Activated CD4-positive, CD25-positive, alpha-beta regulatory T cell (primary cell): ENCODE measurements at places on chromosomes 5 and 9.
A peak's percentile ranks its signal among the peaks of the same experiment; 100 is the strongest.

DNA sequence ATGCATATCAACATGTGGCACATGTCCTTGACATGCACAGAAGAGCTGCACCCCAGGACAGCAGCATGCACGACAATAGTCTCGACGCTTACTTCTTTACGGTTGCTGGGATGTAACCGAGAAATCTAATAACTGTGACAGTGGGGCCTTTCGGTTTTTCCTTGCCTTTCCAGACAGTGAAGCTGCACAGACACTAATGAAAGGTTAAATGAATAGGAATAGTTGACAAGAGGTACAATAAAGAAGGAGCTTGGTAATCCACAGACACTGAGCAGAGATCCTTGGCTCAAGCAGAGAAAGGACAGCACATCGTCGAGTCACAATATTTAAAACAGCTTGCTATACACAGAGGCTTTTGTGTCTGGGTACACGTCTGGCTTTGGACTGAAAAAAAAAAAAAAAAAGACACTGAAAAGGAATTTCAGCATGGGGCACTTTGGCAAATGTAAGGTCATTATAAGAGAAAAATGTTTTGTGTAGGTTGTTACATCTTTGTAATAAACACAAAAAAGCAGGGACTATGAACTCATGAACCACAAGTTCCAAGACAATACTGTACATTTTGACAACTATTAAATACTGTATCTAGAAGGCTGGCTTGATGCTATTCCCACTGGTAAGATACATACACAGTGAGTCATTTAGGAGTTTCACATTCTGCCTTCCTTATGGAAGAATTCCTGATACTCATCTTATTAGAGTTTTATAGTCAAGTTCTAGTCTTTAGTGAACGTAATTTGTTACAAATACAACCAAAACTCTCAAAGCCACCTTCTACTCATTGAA is 5.6 kb downstream of the BNC2 start:
- DNase-seq = no peak

GRCh38 chr5:174876-175465 is 16.3 kb upstream of the LRRC14B start:
- no peak for DNase-seq

DNA sequence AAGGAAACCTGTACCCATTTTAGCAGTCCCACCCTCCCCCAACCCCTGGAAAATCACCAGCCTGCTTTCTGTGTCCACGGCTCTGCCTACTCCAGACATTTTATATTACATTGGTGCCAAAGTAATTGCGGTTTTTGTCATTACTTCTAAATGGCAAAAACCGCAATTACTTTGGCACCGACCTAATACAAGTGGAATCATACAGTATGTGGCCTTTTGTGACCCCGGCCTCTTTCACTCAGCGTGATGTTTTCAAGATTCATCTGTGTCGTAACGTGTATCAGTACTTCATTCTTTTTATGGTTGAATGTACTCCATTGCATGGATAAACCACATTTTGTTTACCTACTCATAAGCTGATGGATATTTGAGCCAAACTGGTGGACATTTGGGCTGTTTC is 9.7 kb upstream of the ORM1 start:
- no peak for DNase-seq

DNA sequence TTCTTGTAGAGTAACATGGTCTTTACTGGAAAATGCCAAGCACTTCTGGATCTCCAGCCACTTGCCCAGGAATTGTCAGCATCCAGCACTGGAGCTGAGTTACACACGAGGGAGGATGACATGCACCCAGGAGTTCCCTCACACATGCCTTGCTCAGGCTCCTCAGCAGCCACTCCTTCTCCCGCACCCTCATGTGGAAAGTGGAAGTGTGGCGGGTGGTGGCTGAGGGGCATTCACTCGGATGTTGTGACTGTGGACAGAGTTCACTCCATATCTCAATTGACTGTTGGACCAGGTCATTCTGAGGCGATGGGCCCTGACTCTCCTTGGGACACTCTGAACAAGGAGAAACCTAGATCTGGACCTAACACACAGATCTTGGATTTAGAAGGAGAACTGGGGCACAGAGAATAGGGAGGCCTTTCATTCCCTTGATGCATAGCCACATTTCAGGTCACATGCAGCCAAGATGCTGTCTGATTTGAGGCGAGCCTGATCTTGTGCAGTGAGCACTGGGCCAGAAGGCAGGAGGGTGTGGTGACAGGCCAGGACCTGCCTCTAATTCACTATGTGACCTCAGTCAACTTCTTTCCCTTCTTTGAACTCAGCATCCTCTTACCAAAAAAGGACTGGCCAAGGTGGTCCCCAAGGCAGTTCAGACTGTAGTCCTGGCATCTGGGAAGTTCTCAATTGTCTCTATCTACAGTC is 62.1 kb downstream of the CYSTM1 start:
- no peak for DNase-seq

DNA sequence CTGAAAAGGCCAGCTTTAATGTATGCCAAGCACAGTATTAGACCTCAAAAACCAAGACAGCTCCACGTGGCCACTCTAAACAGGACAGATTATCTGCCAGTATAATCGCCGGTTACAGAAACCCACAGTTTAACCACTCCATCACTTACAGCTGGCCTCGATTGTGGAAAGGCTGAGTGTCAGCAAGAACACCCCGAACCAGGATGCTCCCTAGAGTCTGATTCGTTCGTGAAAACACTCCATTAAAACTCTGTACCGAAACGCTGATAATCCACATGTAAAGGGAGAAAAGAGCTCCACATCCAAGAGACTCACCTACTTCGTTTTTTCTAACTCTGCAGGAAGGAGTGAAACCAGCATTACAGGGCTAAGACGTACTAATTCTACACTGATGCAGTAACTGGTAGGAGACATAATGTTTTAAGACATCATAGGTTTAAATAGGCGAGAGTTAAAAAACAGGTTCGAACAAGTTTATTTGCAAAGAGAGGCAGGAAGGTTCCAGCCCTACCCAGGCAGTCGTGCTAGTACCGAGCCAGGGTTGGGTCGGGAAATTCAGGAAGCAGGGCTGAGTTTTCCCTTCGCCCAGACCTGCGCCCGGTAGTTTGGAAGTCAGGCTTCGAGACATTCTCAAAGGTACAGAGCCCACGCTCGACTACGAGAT is 949 bp downstream of the SERINC5 start:
- DNase-seq = no peak

- DNase-seq = no peak
Measured at GRCh38 chr9:27367921-27368315, 71.0 kb upstream of the EQTN start.

DNA sequence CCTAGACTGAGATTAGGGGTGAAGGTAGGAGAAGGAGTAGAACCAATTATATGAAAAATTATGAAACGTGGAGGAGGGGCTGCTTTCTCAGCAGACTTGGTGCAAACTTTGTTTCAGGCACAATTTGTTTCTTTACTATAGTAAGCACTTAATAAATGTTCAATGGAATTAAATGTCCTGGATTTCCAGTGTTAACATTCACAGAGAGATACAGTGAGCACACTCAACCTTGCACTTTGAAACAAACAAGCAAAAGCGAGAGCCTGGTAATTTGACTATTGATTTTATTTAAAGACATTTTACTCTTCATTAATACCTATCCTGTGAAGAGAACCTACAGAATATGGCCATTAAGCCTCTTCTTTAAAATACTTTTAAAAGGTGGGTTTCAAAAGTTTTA is 933 bp downstream of the LECT2 start:
- DNase-seq = no peak

DNA sequence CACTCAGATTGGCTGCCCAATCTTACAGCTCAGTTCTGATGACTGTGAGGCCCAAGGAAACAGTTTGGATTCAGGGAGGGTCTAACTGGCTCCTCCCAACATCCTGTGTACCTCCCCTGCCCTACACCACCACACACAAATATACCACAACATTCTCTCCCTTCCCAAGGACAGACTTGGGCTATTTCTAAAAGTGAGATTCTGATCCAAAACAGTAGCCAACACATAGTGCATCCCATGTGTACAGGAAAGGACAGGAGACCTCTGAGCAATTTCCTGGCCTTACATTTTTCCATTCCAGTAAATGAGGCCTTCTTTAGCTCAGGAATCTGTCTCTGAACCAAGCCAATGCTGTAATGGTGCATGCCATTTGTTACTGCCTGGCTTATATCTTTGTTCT is 20.8 kb downstream of the ZNF366 start:
- no peak for DNase-seq

DNA sequence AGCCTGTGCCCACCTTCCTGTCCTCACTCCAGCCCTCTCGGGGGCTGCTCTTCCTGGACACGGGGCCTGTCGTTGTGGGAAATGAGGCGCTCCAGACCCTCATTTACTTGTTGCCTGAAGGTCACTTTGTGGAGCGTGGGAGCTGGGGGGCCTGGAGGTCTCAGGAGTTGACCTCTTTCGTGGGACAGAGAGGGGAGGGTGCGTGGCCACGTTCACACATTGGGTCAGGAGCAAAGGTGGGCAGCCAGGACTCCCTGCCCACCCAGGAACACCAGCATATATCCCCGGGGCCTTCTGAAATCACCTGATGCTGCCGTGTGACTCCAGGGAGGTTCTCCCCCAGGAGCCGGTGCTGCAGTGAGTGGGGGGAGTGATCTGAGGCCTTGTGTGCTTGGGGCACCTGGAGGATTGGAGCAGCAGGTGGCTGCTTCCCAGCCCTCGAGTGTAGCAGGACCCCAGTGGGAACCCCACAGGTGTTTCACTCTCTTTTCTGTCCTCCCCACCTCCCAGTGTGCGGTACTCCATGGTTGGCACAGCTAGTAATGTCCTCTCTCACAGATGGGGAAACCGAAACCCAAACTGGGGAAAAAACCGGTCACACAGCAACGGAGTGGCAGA is 20.3 kb downstream of the NCS1 start:
- no peak for DNase-seq

DNA sequence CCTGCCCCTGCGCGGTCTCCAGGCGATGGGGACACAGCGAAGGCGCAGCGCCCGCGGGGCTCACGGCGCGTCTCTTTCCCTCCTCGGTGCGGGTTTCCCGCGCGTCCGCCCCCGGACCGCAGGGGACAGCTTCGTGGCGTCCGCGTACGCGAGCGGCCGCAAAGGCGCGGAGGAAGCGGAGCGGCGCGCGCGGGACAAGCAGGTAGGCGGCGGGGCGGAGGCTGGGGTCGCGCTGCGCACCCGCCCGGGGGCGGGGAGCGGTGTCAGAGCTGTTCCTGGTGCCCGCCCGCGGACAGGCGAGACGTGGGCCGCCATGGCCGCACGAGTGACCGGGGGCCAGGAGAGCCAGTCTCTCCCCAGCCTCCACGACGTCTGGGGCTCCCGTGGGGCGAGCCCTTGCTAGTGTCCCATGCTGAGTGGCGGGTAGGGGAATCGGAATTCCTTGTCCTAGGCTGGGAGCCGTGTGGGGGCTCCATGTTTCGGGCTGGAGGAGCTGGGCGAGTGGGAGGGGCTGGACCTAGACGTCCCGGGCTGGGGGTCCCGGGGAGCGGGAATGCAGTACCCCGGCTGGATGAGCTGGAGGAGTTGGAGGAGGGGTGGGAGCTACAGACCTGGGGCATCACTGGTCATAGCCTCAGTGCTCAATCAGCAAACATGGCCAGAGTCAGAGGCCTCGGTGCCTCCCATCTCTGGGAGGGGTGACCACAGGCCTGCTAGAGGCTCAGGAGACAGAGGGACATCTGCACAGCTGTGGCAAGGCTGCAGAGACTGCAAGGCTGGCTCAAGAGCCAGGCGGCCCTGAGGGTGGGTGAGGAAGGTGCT is 968 bp downstream of the NKD2 start:
- no peak for DNase-seq

DNA sequence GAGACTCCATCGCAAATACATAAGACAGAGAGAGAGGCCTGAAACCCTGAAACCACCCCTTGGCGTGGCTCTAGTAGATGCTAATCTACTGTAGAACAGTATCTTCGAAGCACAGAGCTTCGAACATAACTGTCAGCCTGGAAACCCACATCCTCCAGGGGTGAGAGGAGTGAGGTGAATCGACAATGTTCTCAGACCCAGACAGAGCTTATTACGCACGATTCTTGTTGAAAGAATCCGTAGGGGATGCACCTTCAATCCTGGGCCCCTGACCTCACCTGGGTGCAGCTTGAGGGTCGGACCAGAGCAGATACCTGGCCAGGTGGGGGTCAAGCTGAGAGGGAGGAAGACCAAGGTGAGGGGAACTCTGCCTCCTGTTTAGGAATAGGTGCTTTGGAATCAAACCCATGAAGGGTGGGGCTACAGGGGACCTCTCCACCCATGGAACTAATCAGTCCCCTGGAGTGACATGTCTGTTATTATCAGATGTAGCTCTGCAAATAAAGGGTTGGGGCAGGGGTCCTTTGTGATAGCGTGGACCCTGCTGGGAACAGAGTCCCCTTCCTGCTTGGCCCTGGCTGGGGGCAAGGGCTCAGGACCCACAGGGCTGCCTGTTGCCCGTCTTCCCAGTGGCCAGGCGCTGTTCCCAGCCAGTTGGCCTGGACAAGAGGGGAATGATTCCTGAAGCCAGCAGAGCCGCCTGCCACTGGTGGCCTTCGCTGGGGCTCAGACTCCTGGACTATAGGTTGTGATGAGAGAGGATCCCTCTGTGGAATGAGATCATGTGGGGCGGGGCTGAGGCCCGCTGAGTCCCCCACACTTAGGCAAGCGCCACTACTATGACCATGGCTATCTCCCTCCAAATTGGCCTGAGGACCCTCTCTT is 41.2 kb downstream of the DBH start:
- peak; percentile 30 for DNase-seq

GRCh38 chr5:59126708-59127573 is 544.1 kb downstream of the RAB3C start:
- no peak for DNase-seq
